ENCODE measurements at places on chromosomes 1 and 21.

GRCh38 chr1:238499021-238499420 lies 608.3 kb upstream of the ZP4 start:
- DNase-seq: no peak

- DNase-seq: peak; percentile 65
These were observed 9.0 kb downstream of the PRDX1 start for GRCh38 chr1:45512641-45513054.

DNA sequence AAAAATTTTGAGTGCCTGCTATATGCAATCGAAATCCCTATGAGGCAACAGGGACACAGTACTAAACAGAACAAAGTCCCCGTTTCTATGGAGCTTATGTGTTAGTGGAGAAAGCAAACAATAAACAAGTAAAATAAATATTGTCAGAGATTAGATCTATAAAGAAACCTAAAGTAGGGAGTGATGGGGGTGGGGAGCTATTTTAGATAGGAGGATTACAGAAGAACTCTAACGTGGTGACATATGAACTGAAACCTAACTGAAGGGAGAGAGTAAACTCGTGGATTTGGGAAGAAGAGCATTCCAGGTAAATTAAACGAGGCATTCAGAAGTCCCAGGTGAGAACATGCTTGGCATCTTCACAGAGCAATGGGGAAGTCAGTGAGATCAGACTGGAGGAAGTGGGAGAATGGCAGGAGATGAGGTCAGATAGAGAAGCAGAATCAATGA lies 154.5 kb downstream of the DENND1B start:
- DNase-seq: no peak

DNA sequence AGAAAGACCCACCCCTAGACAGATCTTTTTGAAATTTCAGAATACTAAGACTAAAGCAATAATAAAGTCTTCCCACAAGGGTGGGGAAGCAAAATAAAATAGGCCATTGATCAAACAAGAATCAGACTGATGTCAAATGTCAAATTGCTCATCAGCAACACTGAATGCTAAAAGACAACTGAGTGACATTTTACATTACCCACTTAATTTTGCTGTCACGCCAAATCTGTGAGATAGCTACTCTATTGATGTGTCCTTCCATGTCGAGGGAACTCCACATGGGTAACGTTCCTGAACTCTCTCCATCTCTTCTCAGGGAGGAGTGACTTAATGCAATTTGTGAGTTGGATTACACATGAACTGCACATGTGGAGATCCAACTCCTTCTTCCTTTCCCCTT lies 271.7 kb upstream of the CAMK1G start:
- no peak for DNase-seq

DNA sequence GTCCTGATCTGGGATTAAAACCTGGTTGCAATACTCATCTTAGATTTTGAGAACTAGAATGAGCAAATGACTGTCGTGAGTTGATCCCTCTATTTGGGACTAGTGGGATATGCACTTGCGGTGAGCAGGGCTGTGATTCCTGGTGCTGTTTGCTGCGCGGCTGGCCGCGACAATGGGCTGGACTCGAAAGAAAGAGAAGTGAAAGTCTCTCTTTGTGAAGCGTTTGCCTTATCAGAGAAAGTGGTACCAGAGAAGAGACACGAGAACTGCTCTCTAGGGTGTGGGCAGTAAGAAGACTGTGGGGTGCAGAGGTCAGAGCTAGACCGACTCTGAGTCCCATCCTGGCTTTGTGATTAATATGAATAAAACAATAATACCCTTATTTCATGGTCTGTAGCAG lies 8.6 kb downstream of the ST6GALNAC3 start:
- no peak for DNase-seq

- DNase-seq: no peak
These were observed 14.7 kb downstream of the TFF2 start for GRCh38 chr21:42336054-42336453.

- no peak for DNase-seq
These were observed 122.0 kb upstream of the ADGRL2 start for GRCh38 chr1:81678779-81679178.

DNA sequence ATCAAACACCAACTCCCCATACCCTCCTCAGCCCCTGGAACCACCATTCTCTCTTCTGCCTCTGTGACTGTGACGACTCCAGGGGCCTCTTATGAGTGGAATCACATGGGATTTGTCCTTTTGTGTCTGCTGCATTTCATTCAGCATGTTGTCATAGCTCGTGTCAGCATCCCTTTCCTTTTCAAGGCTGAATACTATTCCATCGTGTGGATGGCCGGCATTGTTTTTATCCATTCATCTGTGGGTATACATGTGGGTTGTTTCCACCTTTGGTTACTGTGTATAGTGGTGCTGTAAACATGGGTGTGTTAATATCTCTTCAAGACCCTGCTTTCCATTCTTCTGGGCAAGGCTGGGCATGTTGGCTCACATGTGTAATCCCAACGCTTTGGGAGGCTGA lies 17.1 kb upstream of the OBSCN start:
- no peak for DNase-seq
